Naive thymus-derived CD4-positive, alpha-beta T cell (primary cell): ENCODE measurements at places on chromosomes 13 and 19. TPM values are rescaled to one million over a fixed set of nuclear protein-coding genes. Genes with fewer than 3 reads are reported as not detected.

The FGF21 gene
- polyA plus RNA-seq, result not detected

The PRR22 gene
- polyA plus RNA-seq, result not detected

DNA sequence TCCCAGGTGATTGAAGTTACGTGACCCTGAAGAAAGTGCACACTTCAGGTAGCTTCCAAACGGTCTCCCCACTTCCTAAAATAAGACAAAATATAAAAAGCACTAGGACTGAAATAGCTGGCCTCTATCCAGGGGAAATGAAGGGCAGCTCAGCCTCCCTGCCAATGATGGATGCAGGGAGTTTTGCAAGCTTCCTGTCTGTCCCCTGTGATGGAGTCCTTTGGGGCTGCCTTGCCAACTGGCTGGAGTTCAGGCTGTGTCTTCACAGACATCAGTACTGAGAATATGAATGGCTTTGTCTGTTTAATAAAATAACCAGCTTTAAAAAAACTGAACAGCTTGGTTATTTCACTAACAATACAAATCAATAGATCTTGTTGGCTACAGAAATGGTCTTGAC lies 101.4 kb upstream of the GPR12 start:
- H3K27ac ChIP-seq, result no peak overlapping the region
- no peak overlapping the region for H3K4me3 ChIP-seq
- H3K4me1 ChIP-seq, result no peaks in the 10 kb centered on the region
- H3K36me3 ChIP-seq, result no peaks in the 10 kb centered on the region
- no peak for DNase-seq
- H3K27me3 ChIP-seq, result no peaks in the 10 kb centered on the region

DNA sequence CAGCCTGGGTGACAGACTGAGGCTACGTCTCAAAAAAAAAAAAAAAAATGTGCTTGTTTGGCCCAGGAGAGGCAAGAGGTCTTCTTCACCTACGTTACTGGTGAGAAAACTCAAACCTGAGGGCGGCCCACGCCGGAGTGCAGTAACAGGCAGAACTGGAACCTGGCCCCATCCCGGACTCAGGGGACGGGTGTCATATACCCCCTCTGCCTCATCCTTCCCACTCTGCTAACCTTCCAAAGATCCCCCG lies 414 bp upstream of the ADAT3 start:
- peak overlapping the region; percentile 26 for H3K27ac ChIP-seq
- H3K4me3 ChIP-seq, result no peak overlapping the region
- H3K27me3 ChIP-seq, result no peaks in the 10 kb centered on the region

DNA sequence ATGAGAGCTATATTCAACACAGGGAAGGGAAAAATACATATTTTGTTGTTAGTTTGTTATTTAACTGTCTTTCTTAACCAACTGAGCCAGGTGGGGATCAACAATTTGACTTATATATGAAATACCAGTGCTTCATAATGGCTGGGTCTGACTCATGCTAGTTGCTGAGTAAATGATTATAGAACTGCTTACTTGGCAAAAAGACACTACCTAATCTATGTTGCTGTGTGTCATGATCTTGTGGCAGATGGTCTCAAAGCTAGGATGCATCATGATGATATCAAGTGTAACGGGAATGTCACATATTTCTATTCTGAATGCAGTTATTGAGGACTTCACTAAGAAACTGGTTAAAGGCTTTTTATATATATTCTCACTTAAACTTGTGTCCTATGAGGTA lies 727.4 kb upstream of the SLITRK1 start:
- H3K27me3 ChIP-seq, result no peaks in the 10 kb centered on the region
- no peak for DNase-seq
- H3K4me1 ChIP-seq, result no peaks in the 10 kb centered on the region
- no peak overlapping the region for H3K27ac ChIP-seq
- no peaks in the 10 kb centered on the region for H3K36me3 ChIP-seq

DNA sequence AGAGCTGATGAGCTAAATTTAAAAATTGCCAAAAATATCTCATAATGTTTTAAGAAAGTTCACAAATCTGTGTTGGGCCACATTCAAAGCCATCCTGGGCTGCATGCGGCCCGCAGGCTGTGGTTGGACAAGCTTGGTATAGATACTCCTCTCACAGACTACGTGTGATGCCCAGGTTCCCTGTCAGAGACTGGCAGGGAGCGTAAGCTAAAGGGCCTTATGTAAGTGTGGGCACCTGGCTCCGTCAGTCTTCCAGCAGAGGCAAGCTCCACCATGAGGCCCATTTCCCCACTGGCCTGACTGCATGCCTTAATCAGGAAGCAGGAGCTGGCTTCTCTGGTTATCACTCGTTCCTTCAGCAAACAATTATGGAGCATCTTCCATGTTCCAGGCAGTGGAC lies 200.2 kb downstream of the FOXO1 start:
- no peak for DNase-seq
- no peaks in the 10 kb centered on the region for H3K4me1 ChIP-seq
- H3K27ac ChIP-seq, result no peak overlapping the region
- H3K36me3 ChIP-seq, result no peaks in the 10 kb centered on the region

DNA sequence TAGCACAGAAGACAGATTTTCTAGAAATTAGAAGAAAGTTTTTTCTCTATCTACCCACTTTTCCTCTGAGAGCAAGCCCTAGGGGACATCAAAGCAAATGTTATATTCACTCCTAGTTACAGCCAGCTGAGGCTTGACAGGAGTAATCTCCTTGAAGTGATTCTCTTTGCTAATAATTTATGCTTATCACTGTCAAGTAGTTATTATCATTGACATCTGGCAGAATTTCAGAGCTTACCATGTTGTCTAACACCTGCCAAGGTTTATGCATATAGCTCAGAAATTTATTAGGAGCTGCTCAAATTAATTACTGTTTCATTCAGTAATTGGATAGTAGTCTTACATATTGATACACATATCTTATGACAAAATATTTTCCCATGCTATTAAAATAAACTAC lies 465.9 kb upstream of the ATXN8OS start:
- H3K36me3 ChIP-seq, result no peaks in the 10 kb centered on the region
- H3K27me3 ChIP-seq, result no peaks in the 10 kb centered on the region
- no peak overlapping the region for H3K27ac ChIP-seq
- no peak overlapping the region for H3K4me3 ChIP-seq
- no peaks in the 10 kb centered on the region for H3K4me1 ChIP-seq
- DNase-seq, result no peak

GRCh38 chr19:57655443-57655842 lies 13.3 kb upstream of the ZSCAN4 start:
- H3K4me3 ChIP-seq, result no peak overlapping the region
- H3K36me3 ChIP-seq, result no peaks in the 10 kb centered on the region
- no peak for DNase-seq
- no peaks in the 10 kb centered on the region for H3K27me3 ChIP-seq

GRCh38 chr13:98274921-98275487 lies 97.9 kb upstream of the RNF113B start:
- H3K4me3 ChIP-seq, result no peak overlapping the region
- H3K4me1 ChIP-seq, result no peaks in the 10 kb centered on the region
- H3K27ac ChIP-seq, result no peak overlapping the region
- H3K36me3 ChIP-seq, result no peaks in the 10 kb centered on the region

DNA sequence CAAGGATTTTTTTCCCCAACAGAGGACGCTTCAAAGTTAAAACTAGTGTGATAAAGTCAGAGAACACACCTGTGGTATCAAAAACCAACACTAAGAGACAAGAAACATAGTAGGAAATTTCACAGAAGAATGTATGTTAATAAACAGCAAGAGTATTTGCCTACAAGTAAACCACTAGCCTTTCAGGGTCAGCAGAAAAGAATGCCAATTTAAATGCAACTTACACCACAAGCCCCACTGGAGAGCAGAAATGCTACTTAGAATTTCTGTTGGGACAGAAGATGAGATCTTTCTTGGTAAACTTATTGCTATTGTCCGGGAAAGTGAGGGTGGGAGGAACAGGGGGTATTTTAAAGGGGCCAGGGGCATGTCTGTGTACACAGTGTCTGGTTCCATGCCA lies 68.6 kb downstream of the STK24 start:
- DNase-seq, result no peak
- H3K27ac ChIP-seq, result no peak overlapping the region
- H3K36me3 ChIP-seq, result no peaks in the 10 kb centered on the region
- no peak overlapping the region for H3K4me3 ChIP-seq
- H3K27me3 ChIP-seq, result no peaks in the 10 kb centered on the region

The ATP4A gene
- polyA plus RNA-seq, result not detected

- no peak overlapping the region for H3K27ac ChIP-seq
- peak overlapping the region; percentile 53 for H3K4me3 ChIP-seq
- DNase-seq, result peak; percentile 47
- peaks cover 14% of the 10 kb centered on the region for H3K4me1 ChIP-seq
- no peaks in the 10 kb centered on the region for H3K36me3 ChIP-seq
Observed at GRCh38 chr19:55082020-55082851, 6.6 kb downstream of the EPS8L1 start.

The PLPPR3 gene
- not detected for polyA plus RNA-seq

The IGFL1 gene
- polyA plus RNA-seq, result not detected

The DAND5 gene
- polyA plus RNA-seq, result not detected

The PNMA8C gene
- polyA plus RNA-seq, result not detected

The ADAT3 gene
- 2.2 TPM for polyA plus RNA-seq

The MTUS2 gene
- not detected for polyA plus RNA-seq

The KLF5 gene
- 2.0 TPM for polyA plus RNA-seq

- H3K27ac ChIP-seq, result no peak overlapping the region
- no peak for DNase-seq
- H3K4me1 ChIP-seq, result no peaks in the 10 kb centered on the region
- no peaks in the 10 kb centered on the region for H3K27me3 ChIP-seq
- H3K36me3 ChIP-seq, result no peaks in the 10 kb centered on the region
Observed at GRCh38 chr13:45082964-45083363, 37.3 kb upstream of the GTF2F2 start.

GRCh38 chr13:108777421-108778420 lies 148.3 kb downstream of the MYO16 start:
- peaks cover 3% of the 10 kb centered on the region for H3K27me3 ChIP-seq
- H3K36me3 ChIP-seq, result no peaks in the 10 kb centered on the region
- no peak overlapping the region for H3K27ac ChIP-seq
- no peaks in the 10 kb centered on the region for H3K4me1 ChIP-seq
